ENCODE measurements at places on chromosomes 7 and 10.

DNA sequence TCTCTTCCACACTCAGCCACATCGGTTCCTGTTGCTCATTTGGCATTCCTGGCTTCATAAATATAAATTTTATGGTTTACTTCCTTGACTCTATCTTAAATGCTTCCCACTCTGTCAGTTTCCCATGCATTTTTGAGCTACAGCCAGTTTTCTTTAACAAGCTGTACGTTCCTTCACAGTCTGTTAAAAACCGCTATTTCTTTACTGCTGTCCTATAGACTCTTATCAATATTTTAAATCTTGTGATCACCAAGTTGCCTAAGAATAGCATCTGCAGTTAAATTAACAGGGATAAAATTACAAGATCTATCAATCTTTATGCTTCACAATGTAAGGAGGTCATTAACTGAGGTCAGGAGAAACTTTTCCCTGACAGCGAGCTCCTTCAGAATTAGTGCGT, 103.1 kb upstream of the RHOBTB1 start:
- no peak for DNase-seq

GRCh38 chr10:75492173-75492925, 60.9 kb downstream of the LRMDA start:
- DNase-seq: no peak

- no peak for DNase-seq
Measured at GRCh38 chr10:12019283-12019971, 23.2 kb downstream of the UPF2 start.

DNA sequence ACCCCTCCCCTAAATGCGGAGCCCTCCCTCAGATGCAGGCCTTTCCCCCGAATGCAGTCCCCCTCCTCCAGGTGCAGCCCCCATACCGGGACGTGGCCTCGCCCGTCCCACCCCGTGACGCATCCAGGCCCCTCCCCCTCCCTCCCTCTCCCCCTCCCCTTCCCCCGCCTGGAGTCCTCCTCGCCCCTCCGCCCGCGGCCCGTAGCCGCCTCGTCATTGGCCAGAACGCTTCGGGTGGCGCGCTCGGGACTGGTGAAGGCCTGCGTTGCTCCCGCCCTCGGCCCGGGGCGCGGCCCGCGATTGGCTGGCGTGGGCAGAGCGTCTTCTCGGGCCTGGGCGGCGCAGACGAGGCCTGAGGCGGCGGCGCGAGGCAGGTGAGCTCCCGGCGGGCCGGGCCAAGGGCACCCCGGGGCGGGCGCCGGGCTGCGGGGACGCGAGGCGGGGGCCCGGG, 16.0 kb upstream of the SUN1 start:
- DNase-seq: peak; percentile 96

DNA sequence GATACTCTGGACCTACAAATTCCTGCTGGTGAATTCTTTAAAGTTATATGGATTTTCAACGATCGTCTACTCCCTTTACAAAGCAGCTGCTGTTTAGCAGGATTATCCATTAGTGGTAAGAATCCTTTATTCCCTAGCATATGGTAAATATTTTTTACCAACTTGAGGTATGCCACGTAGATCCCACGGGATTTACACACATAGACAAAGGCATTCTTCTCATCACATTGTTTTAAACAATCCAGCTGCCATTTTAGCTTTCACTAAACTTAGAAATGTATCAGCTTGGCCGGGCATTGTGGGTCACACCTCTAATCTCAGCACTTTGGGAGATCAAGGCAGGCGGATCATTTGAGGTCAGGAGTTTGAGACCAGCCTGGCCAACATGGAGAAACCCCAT, 148.0 kb upstream of the SH2B2 start:
- DNase-seq: no peak

GRCh38 chr10:75497997-75498883, 66.8 kb downstream of the LRMDA start:
- no peak for DNase-seq

DNA sequence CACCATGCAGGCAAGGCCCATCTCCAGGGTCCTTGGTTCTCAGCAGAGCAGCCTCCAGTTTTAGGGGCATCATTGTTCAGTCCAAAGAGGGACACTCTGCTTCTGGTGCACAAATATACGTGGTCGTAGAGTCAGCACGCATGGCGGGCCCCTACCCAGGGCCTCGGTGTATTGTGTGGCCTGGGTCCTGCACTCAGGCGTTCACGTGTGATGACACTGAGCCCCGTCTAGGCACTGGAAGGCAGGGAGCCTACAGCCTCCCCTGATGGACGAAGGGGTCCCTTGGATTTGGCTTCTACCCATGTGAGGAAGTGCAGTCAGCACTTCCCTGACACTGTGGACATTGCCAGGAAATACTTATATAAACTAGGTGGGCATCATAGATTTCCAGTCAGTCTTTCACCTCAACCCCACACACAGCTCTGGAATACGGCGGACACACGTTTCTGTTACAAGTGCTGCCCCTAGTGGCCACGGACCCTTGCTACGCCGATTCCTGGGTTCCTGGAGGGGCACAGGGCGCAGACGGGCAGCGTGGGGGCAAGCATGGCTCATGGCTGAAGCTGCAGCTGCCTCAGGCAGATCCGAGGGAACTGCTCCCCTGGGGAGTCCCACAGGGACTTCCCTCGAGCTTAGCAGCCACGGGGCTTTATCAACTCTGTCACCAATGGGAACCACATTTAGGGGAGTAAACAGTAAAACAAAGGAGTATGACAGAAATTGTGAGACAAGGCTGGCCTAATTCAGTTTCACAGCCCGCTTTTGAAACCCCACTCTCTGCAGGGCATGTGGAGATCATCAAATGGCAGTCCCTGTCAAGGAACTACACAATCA, 25.4 kb downstream of the AIFM2 start:
- DNase-seq: no peak

GRCh38 chr10:15990535-15991129, 130.3 kb upstream of the MINDY3 start:
- no peak for DNase-seq

DNA sequence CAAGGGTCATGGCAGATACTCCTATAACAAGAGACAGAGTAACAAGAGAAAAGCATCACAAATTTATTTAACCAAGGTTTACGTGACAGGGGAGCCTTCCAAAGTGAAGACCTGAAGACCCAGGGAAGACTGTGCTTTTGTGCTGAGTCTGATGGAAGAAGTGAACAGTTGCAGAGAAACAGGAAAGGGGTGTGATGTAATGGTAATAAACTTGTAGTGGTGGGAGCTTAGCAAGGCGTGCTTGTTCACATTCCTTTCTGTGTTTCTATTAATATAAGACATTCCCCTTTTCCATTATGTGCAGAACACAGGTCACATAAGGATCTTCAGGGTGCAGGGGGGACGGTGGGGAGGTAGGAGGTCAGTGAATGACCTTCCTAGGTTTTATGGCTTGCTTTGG, 25.5 kb upstream of the C10orf67 start:
- no peak for DNase-seq

DNA sequence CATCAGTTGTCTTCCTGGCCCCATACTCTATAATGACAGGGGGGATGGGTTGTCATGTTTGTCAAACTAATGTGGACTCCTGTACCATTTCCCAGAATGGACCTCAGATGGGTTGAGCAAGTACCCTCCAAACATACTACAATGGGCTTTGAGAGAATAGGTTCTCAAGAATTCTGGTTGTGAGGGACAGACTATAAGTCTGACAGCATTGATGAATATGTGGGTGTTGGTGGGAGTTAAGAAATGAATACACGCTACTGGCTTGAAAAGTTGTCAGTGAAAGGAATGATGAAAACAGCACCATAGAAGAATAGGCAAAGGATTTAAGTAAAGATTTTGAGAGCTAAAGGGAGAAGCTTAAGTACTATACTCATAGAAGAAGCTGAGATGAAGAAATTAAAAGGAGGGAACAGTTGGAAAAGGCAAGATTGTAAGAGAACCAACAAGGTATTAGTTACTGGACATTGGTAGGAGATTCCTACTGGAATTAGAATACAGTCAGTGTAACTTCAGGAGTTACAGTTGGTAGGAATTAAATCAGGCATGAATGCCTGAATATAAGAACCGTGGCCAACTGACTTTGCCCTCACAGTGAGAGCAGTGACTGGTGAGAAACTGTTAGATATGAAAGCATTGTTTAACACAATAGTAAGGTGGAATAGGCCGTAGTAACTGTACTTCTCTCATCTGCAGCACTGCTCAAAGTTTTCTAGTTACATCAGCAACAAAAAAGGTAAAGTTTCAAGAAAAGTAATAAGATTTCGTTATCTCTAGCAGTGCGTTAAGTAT, 86.3 kb downstream of the LCOR start:
- no peak for DNase-seq

- DNase-seq: no peak
Measured at GRCh38 chr10:69901628-69902505, 100.2 kb downstream of the COL13A1 start.

GRCh38 chr10:23258516-23258915, 66.4 kb downstream of the PTF1A start:
- no peak for DNase-seq

DNA sequence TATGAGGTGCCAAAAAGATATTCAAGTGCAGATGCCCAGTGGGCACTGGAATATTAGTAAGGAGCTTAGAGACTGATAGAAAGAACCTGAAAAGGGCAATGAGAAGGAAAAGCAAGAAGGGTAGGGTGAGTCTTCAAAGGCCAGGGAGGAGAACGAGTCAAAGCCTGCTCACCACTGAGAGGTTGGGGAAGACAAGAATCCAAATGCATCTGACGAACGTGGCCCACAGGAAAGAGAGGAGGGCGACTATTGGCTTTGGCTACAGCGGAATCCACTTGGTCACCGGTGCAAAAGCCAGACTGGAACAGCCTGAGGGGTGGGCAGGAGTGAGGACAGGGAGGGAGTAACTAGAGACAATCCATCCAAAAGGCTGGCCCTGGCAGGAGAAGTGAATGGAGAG, 216.7 kb upstream of the KLF14 start:
- no peak for DNase-seq

DNA sequence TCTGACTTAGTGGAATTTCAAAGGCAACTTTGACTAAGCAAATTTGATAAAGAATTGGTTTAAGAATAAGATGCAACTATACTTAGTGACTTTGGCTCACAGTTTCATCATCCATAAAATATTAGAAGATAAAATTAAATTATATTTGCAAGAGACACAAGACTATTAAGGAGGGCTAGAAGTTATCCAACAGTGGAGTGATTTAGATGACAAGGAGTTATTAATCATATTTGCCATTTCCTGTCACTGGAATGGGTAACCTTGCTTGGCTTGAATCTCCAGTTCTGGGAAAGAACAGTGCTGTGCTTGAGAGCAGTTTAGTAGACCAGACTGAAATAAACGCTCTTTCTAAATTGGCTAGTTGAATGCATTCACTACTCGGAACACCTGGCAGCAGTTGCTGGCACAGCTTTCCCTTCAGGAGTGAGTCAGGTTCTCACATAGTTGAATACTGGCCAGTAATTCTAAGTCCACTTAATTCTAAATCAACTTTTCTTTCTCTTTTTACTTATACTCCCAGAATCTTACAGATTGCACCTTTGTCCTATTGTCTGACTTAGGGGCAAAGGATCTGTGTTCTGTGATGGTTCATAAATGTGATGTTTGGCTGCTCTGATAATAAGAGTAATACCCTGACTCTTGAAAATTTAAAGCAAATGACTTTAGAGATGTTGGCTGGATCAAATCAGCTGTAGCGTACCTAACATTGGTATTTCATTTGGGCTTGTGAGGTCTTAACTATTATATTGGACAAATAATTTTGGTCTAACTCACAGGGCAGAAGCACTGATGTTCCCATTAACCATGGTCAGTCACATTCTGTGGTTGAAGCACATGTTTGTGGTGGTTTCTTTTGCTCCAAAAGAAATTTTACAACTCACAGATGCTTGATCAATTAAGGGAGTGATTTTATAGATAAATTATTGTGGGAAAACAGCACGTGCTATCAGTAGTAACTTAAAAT, 16.6 kb downstream of the STMP1 start:
- no peak for DNase-seq

GRCh38 chr7:48748081-48748833, 176.1 kb upstream of the CDC14C start:
- DNase-seq: no peak

GRCh38 chr10:104574427-104574826, 66.7 kb upstream of the SORCS3 start:
- no peak for DNase-seq

- no peak for DNase-seq
Measured at GRCh38 chr7:158302274-158303070, 285.2 kb downstream of the PTPRN2 start.

DNA sequence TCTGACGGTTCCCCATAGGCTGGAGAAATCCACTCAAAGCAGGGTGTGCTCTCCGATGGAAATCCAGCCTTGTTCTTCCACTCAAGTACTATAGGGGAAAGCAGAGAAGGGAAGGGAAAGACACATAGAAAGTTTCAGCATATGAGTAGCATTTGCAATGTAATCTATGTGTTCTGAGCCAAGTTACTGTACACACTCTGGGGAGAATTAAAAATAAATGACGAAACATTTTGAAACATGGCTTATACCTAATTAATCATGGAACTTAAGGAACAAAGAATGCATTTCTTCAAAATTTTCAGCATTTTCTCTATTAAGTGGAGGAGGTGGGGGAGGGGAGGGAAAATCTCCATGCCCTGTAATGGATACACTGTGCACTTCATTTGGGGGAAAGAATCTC, 198.1 kb upstream of the HABP2 start:
- no peak for DNase-seq

DNA sequence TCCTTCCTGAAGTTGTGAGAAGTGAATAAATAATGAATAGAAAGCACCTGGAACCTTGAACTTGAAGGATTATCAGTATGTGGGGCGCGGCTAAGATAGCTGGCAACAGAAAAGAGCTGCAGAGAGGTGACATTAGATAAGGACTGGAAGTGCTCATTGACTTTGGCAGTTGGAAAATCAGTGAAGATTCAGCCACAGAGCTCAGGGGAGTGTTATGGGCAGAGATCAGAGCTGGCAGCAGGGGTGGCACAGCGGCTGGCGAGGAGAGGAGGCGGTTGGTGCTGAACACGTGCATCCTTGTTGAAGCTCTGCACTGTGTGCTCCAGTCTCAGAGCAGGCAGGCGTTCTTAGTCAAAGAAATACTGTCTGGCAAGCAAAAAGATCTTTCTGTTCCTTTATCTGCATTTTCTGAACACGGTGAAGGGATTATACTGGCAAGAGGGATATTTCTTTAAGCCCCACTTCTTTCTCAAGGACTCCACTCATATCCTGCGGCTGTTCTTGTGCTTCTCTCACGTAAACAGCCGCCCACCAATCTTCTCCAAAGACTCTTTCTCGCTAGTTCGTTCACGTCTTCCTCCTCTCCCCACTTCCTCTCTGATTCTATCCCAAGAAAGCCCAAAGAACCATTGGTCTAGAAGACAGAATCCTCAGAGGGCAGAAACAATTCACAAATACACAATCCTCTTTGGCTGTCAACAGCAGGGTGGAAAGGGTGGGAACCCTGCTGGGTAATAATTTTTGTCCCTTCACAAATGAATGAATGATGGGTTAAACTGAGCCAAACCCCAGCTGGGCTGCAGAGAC, 38.6 kb upstream of the ADD3 start:
- no peak for DNase-seq

DNA sequence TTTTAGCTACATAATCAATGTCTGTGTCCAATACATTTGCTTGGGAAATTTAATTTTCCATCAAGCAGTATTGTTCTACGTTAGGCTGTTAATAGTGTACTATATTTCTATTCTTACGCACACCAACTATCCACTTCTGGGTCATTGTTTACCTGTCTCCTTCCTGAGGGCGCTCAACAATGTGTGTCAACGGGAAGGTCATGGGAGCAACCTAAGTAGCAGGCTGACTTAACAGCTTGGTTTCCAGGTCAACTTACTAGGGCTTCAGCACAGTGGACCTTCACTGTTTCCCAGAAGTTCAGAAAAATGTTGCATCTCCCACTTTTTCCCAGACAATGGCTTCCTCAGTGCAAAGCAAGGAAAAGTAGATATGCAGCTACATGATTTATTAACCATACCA, 13.7 kb downstream of the THSD7A start:
- no peak for DNase-seq

GRCh38 chr10:2214805-2215204, 477.5 kb upstream of the ADARB2 start:
- no peak for DNase-seq
